ENCODE measurements at places on chromosomes 6 and 20.

DNA sequence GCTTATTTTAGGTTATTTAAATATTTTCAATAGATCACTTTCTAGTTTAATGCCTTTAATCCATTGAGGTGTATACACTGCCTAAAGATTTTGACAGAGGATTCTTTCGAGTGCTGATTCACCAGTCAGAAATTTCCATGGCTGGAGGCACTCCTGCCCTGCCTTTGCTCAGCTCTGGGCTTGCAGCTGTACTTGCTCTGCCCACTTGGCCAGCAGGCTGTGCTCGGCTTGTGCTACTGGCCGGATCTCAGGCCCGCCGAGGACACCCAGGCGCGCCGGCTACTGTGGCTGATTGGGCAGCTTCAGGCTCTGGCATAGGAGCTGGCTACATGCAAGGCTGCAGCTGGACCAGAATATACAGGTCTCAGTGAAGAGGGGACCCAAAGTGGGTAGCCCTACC, 675.1 kb upstream of the MMS22L start:
- no peak for DNase-seq

DNA sequence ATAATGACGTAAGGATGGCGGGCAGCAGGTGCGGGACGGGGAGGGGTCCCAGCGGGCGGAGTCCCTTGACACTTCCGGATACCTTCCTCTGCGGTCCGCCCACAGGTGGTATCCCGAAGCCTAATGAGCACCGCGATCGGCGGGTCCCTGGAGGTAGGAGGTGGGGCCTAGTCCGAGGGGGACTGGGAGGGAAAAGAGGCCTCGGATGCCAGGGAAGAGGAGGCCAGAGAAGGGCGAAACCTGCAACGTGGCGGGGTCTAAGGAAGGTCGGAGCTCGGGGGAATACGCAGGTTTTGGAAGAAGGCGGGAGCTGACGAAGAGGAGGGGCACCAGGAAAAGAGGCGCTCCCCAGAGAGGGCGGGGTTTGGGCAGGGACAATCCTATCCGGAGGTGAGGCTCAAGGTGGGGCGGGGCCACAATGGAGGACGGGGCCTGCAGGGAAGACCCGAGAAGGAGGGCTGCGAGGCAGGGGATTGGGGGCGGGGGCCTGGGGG, 3.7 kb downstream of the PRSS16 start:
- DNase-seq, result peak; percentile 55

GRCh38 chr6:160357088-160357487, 8.9 kb downstream of the SLC22A3 start:
- DNase-seq, result no peak

DNA sequence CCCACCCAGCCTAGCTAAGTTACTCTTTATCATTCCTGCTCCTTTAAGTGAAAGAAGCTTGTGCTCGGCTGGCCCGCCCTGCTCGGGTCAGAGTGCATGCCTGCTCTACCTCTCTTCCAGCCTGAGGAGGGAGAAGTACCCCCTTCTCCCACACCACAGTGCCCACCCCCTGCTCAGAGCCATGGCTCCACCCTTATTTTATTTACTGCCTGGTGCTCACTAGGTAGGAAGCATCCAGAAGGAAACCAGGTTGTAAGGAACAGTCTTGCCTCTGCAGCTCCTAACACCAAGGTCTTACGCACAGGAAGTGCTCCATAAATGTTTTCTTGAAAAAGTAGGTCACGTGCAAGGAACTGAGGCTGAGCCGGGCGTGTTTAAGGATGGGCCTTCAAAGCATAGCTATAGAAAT, 105.7 kb upstream of the SNX9 start:
- no peak for DNase-seq

DNA sequence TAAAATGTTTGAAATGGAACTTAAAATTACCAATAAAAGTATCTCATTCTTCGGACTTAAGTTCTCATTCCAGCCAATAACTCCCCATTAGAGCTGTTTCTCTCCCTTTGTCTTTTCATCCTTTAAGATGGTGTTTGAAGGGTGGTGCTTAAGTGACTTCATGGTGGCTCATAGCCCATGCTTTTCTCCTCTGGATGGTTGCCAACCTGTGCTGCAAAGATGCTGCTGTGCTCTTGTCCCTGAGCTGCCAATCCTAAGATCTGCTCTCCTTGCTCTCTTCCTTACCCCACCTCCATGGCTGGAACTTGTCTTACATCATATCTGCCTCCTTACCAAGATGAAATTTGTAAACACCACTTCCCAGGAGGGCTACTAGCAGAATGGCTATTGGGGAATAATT, 31.6 kb upstream of the PNRC1 start:
- DNase-seq, result peak; percentile 64

- no peak for DNase-seq
These were observed 5.7 kb downstream of the SASH1 start for GRCh38 chr6:148348335-148348734.

- DNase-seq, result no peak
These were observed 168.2 kb downstream of the SAMD5 start for GRCh38 chr6:147676495-147677199.

GRCh38 chr6:12010635-12011275, 1.4 kb upstream of the HIVEP1 start:
- no peak for DNase-seq

DNA sequence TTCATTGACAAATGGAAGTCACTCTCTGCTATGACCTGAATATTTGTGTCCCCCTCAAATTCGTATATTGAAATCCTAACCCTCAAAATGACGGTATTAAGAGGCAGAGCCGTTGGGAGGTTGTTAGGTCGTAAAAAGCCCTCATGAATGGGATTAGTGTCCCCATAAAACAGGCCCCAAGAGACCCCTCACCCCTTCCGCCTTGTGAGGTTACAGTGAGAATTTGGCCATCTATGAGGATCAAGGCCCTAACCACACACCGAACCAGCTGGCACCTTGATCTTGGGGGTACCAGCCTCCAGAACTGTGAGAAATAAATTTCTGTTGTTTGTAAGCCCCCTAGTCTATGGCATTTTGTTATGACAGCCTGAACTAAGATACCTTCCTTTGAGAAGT, 52.5 kb upstream of the SLC22A16 start:
- no peak for DNase-seq

- DNase-seq, result no peak
These were observed 12.9 kb downstream of the SALL4 start for GRCh38 chr20:51789434-51789833.

- peak; percentile 58 for DNase-seq
These were observed 72.1 kb downstream of the RSPO3 start for GRCh38 chr6:127190552-127190951.

DNA sequence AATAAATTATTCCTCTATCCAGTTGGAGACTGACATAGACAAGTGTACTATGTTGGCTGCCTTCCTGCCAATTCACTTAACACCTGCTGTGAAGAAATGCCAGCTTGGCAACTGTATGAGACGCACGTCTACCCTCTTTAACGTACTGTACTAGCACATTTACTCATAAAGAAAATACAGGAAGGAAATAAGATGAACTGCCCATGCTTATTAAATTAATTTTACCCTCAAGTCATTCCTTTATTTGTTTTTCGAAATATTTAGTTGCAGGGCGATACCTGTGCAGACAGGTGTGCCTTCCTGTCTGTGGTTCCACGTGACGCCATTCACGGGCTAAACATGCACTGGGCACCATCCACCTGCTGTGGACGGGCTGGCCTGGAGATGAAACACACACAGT, 52.0 kb downstream of the PSMG4 start:
- no peak for DNase-seq
